Pancreas (tissue), 10 donors: ENCODE measurements at places on chromosomes 11 and 22. TPM values are rescaled to one million over a fixed set of nuclear protein-coding genes. Genes with fewer than 3 reads are reported as not detected.

DNA sequence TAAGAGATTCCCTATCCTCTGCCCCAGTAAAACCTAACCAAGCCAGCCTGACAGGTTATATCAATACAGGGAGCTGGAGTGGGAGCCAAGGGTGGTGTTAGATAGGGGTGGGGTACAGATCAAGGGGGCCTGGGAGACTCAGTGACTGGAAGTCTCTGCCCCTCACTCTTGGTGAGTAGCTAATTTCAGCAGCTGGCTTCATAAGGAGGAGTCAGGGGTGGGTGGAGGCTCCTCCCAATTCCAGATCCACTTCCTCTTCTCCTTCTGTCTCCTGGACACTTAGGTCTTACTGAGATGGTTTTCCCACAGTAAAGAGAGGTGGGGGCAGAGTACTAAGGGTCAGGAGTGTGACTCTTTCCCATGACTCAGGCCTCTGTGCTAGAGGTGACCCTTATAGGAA, 1.1 kb upstream of the VSIG2 start:
- no peak for DNase-seq
- no peaks in the 10 kb centered on the region for H3K4me1 ChIP-seq
- peaks cover 3% of the 10 kb centered on the region for H3K27me3 ChIP-seq
- H3K4me3 ChIP-seq = no peak overlapping the region
- no peaks in the 10 kb centered on the region for H3K36me3 ChIP-seq

DNA sequence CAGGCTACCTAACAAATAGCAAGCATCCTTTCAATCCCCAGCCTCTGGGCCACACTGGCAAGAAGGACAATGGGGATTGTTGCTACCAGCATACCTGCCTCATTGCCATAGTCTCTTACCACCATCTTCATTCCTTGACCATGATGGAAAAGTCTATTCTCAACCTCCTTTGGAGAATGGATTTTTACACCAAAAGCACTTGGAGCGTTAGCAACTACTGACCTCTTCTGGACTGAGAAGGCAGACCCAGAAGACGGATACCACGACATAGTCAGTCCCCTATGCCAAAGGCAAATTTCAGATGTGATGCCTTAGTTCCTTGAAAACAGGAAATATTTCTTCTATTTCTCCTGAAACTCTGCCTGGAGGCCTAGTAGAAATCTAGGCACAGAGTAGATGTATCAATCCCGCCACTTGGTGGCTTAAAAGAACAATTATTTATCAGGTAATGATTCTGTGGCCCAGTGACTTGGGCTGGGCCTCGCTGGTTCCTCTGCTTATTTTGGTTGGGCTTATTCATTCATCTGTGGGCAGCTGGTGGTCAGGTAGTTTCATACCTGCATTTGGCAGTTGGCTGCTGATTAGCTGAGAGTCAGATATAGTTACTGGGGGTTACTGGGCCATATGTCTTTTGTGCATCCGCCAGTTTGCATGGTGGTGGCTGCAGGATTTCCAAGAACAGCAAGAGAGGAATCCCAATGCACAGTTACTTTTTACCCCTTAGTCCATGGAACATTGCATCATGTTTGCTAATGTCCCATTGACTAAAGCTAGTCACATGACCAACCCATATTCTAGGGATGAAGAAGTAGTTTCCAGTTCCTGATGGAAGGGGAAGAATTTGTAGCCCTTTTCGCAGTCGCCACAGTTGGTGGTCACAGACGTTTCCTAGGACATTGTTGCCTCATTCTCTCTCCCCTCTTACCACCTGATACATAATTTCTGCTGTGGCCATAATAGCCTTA, 75.2 kb downstream of the DHCR7 start:
- H3K27ac ChIP-seq = no peak overlapping the region
- H3K36me3 ChIP-seq = no peaks in the 10 kb centered on the region
- H3K4me3 ChIP-seq = no peak overlapping the region
- no peaks in the 10 kb centered on the region for H3K27me3 ChIP-seq

GRCh38 chr11:1317432-1317831, 8.0 kb upstream of the TOLLIP start:
- no peak overlapping the region for H3K27ac ChIP-seq
- H3K36me3 ChIP-seq = no peaks in the 10 kb centered on the region
- no peak overlapping the region for H3K4me3 ChIP-seq
- no peaks in the 10 kb centered on the region for H3K4me1 ChIP-seq
- peak; percentile 63 for DNase-seq

- no peak overlapping the region for H3K27ac ChIP-seq
- no peak for DNase-seq
- H3K4me1 ChIP-seq = no peaks in the 10 kb centered on the region
- H3K27me3 ChIP-seq = no peaks in the 10 kb centered on the region
These were observed 119.9 kb downstream of the CTTN start for GRCh38 chr11:70517988-70518907.

GRCh38 chr11:17633987-17634775, 85.2 kb upstream of the MYOD1 start:
- H3K4me1 ChIP-seq = no peaks in the 10 kb centered on the region
- H3K27ac ChIP-seq = no peak overlapping the region
- DNase-seq = no peak
- no peak overlapping the region for H3K4me3 ChIP-seq
- H3K27me3 ChIP-seq = no peaks in the 10 kb centered on the region

DNA sequence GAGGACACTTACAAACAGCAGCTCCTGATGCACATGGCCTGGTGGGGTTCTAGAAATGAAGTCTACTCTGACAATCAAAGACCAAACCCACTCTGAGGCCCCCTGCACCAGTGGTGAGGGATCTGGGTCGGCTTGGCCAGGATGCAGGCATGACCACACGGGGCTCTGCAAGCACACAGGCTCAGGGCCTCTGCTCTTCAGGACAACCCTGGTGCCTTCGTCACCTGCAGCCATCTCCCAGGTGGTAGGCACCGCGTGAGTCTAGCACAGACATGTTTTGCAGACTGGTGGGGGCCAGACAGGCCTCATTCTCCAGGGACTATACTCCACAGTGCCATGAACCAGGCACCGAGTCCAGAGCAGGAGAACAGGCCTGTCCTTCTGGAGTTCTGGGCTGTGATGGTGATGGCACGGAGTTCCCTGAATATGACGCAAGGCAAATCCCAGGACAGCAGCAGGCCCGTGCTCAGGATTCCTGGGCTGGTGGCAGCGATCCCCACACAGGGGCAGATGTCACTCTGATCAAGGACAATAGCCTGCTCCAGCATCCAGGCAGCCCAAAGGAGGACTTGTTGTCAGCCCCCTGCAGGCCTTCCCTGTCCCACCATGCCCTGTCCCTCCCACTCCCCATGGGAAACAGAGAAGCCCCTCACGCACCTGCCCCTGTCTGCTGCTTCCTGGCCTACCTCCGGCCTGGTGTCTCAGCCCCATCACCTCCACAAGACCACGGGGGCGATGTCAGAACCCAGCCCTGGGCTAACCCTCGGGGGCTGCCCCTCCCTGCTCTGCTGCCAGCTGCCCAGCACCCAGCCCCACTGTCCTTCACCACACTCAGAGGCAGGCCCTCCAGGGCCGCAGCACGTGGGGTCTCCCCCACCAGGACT, 36.1 kb downstream of the GNB1L start:
- H3K27me3 ChIP-seq = no peaks in the 10 kb centered on the region
- H3K27ac ChIP-seq = no peak overlapping the region
- H3K36me3 ChIP-seq = no peaks in the 10 kb centered on the region
- DNase-seq = no peak
- no peaks in the 10 kb centered on the region for H3K4me1 ChIP-seq

DNA sequence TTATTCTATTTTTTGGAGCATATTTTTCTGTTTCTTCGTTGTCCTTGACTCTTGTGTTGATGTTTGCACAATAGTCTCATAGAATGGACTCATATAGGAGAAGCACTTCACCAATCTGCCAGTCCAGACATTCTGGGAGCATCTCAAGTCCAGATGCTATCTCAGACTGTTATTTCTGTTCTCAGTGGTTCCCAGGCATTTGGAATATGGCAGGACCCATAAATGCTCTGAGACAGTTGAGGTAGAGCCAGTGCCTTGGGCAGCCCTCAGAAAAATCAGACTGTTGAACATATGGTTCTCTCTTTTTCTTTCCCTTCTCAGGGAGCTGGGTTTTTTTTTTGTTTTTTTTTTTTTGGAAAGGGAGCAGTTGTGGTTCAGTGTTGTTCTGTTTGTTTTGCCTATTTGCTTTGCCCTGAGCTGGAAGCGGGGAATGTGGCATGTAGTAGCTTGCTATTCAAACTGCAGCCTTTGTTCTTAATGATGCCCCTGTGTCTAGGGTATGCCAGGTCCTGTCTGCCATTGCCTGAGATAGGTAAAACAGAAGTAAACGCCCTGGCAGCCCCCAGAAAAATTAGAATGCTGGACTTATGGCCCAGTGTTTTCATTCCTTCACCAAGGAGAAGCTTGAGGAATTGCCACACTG, 3.7 kb upstream of the MS4A2 start:
- no peaks in the 10 kb centered on the region for H3K27me3 ChIP-seq
- no peak overlapping the region for H3K27ac ChIP-seq
- no peaks in the 10 kb centered on the region for H3K36me3 ChIP-seq
- no peaks in the 10 kb centered on the region for H3K4me1 ChIP-seq

The TCN1 gene
- 0.11 TPM for polyA plus RNA-seq

The BTBD18 gene
- 0.05 TPM for polyA plus RNA-seq

GRCh38 chr11:30786256-30787110, 200.3 kb upstream of the MPPED2 start:
- no peaks in the 10 kb centered on the region for H3K27me3 ChIP-seq
- H3K27ac ChIP-seq = peak overlapping the region; percentile 36
- DNase-seq = no peak
- no peak overlapping the region for H3K4me3 ChIP-seq
- no peaks in the 10 kb centered on the region for H3K36me3 ChIP-seq
- H3K4me1 ChIP-seq = peaks cover 8% of the 10 kb centered on the region

GRCh38 chr22:47307326-47307725, 544.9 kb downstream of the TBC1D22A start:
- no peaks in the 10 kb centered on the region for H3K36me3 ChIP-seq
- no peaks in the 10 kb centered on the region for H3K4me1 ChIP-seq

- H3K36me3 ChIP-seq = no peaks in the 10 kb centered on the region
- no peak overlapping the region for H3K27ac ChIP-seq
- DNase-seq = no peak
- H3K27me3 ChIP-seq = no peaks in the 10 kb centered on the region
These were observed 803.2 kb upstream of the CCDC90B start for GRCh38 chr11:84089072-84090057.

GRCh38 chr11:65911682-65912568, 6.9 kb downstream of the C11orf68 start:
- no peaks in the 10 kb centered on the region for H3K36me3 ChIP-seq
- H3K27ac ChIP-seq = no peak overlapping the region
- no peaks in the 10 kb centered on the region for H3K4me1 ChIP-seq
- DNase-seq = no peak
- H3K27me3 ChIP-seq = no peaks in the 10 kb centered on the region
- H3K4me3 ChIP-seq = no peak overlapping the region

The OR4X1 gene
- not detected for polyA plus RNA-seq

The MFRP gene
- polyA plus RNA-seq = not detected

The MPZL2 gene
- 8.1 TPM for polyA plus RNA-seq

The SART1 gene
- 73.9 TPM for polyA plus RNA-seq

GRCh38 chr11:121389651-121390050, 62.5 kb upstream of the SORL1 start:
- H3K36me3 ChIP-seq = no peaks in the 10 kb centered on the region
- no peaks in the 10 kb centered on the region for H3K4me1 ChIP-seq
- H3K27ac ChIP-seq = no peak overlapping the region
- no peak overlapping the region for H3K4me3 ChIP-seq

- no peaks in the 10 kb centered on the region for H3K27me3 ChIP-seq
- no peaks in the 10 kb centered on the region for H3K4me1 ChIP-seq
- H3K36me3 ChIP-seq = peaks cover 2% of the 10 kb centered on the region
- no peak for DNase-seq
- H3K4me3 ChIP-seq = no peak overlapping the region
These were observed 79.9 kb upstream of the RAB1B start for GRCh38 chr11:66188580-66188979.

GRCh38 chr11:75205564-75206020, 35.0 kb upstream of the TPBGL start:
- H3K4me3 ChIP-seq = no peak overlapping the region
- no peak for DNase-seq
- H3K27me3 ChIP-seq = no peaks in the 10 kb centered on the region
- H3K4me1 ChIP-seq = no peaks in the 10 kb centered on the region
- no peaks in the 10 kb centered on the region for H3K36me3 ChIP-seq

GRCh38 chr11:110858547-110858921, 146.3 kb upstream of the ARHGAP20 start:
- no peaks in the 10 kb centered on the region for H3K27me3 ChIP-seq
- no peaks in the 10 kb centered on the region for H3K4me1 ChIP-seq
- H3K36me3 ChIP-seq = no peaks in the 10 kb centered on the region
- peak; percentile 4 for DNase-seq
- H3K4me3 ChIP-seq = no peak overlapping the region

DNA sequence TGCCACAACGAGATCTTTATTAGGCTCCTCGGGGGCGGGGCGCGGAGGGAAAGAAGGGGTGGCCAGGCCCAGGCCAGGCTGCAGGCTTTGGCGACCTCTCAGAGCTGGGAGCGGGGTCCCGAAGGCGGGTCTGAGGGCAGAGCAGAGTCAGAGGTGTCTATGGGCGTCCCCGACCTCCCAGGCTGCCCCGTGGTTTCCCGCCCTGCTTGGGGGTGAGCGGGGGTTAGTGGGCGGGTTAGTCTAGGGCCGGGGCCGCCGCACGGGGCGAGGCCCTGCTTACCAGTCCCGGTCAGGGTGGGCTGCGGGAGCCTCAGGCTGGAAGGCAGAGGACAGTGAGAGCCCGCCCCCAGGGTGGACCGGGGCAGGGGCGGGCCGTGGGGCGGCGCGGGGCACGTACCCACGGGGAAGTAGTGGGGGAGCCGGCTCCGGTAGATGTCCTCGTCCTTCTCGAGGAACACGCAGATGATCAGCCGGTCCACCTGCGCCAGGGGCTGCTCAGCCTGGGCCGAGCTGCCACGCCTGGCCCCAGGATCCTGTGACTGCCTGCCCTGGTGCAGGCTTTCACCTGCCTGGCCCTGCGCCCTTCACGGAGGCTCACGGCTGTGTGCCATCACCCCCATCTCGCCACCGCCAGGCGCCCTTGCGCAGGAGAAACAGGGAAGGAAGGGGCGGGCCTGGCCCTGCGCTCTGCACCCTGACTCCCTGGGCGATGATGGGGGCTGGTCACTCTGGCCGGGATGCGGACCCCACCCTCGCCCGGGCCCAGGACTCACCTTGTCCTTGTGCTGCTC, 12.5 kb downstream of the OTUB1 start:
- no peak overlapping the region for H3K27ac ChIP-seq
- H3K36me3 ChIP-seq = peaks cover 12% of the 10 kb centered on the region
- no peaks in the 10 kb centered on the region for H3K27me3 ChIP-seq
- H3K4me1 ChIP-seq = peaks cover 5% of the 10 kb centered on the region

DNA sequence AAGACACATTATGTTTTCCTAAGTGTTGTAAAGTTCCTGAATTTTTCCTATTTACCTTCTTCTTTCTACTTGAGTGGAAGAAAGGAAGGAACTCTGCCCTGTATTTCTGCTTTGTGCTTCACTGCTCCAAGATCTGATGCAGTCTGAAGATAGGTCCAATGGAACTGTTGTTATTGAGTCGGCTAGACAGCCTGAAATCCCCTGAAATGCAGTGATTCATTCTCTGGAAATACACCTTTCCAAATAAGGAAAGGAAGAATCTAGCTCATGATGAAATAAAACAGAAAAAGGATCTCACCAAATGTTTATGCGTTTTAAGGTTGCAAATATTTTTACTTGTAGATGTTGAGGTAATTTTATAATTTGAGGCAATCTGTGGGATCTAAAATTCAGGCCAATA, 322.8 kb downstream of the GUCY1A2 start:
- no peak overlapping the region for H3K27ac ChIP-seq
- no peaks in the 10 kb centered on the region for H3K36me3 ChIP-seq
- no peaks in the 10 kb centered on the region for H3K27me3 ChIP-seq
- no peaks in the 10 kb centered on the region for H3K4me1 ChIP-seq
- H3K4me3 ChIP-seq = no peak overlapping the region
